ENCODE measurements at places on chromosomes 11 and 22.

GRCh38 chr11:110251836-110252235 lies 44.6 kb downstream of the RDX start:
- DNase-seq = no peak

- DNase-seq = no peak
These were observed 70.3 kb downstream of the MAML2 start for GRCh38 chr11:96272529-96273222.

DNA sequence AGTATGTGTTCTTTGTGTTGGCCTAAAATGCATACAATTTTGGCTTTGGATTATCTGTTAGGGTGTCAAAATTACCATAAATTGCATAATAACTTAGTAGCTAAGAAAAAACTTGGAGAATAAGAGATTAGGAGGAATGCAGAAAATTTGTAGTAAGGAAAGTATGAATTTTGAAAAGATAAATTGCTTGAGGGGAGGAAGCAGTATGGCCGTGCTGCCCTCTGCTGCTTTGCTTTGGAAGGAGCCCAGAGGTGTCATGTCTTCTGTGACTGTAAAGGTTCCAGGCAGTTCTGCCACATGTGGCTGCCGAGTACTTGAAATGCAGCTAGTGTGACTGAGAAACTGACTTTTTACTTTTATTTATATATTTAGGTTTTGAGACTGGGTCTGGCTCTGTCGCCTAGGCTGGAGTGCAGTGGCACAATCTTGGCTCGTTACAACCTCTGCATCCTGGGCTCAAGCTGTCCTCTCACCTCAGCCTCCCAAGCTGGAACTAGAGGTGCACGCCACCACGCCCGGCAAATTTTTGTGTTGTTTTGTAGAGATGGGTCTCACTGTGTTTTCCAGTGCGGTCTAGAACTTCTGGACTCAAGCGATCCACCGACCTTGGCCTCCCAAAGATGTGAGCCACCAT lies 1.8 kb downstream of the ADSL start:
- peak; percentile 47 for DNase-seq

GRCh38 chr22:30565341-30565740 lies 9.1 kb downstream of the GAL3ST1 start:
- DNase-seq = no peak

DNA sequence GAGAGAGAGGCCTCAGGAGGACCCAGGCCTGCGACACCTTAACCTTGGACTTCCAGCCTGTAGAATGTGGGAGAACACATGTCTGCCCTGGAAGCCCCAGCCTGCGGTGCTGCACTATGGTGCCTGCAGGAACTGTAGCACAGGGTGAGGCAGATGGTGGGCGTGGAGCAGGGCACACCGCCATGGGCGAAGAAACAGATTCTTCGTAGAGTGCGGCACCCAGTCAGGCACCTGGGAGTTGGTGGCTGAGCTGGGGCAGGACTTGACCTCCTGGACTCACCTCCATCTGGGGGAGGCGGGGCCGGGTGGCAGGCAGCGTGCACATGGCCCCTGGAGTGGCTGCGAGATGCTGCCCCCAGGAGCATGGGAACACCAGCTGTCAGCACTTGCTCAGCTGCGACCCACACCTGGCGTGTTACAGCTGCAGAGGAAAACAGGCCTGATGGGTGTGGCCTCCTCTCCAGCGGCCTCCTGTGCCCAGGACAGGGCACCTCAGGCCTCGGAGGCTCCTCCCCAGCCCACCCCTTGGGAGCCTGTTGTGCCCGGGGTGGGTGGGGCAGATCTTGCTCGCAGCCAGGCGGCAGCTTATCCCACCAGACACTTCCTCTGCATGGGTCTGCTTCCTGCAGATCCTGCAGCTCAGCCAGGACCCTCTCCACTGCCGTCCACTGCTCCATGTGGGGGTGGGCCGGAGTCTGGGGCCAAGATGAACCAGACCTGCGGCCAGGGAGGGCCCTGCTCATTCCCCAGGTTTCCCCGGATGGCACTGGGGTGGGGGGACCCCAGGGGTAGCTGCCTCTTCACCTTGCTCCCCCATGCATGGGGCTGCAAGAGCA lies 80.4 kb downstream of the MYEOV start:
- no peak for DNase-seq

GRCh38 chr11:13298765-13299164 lies 21.2 kb downstream of the BMAL1 start:
- no peak for DNase-seq

DNA sequence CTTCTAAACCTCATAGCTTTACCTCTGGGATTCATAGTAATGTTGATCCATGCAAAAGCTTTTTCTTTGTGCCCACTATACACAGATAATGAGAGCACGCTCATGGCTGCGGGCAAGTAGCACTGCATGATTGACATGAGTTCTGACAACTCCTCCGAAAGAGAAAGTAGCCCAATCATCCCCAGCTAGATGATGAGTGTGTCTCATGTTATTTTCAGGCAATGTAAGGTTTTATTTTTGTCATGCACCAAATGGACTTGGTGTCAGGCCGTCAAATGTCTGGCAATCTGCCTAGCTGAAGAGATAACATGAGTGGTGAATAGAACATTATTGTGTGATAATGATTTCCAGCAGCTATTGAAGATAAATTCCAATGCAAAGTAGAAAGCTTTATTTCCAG lies 662.6 kb downstream of the NTM start:
- DNase-seq = no peak

- no peak for DNase-seq
These were observed 43.1 kb upstream of the TRIM77 start for GRCh38 chr11:89667001-89667400.

GRCh38 chr22:42279425-42280020 lies 9.1 kb upstream of the TCF20 start:
- no peak for DNase-seq

DNA sequence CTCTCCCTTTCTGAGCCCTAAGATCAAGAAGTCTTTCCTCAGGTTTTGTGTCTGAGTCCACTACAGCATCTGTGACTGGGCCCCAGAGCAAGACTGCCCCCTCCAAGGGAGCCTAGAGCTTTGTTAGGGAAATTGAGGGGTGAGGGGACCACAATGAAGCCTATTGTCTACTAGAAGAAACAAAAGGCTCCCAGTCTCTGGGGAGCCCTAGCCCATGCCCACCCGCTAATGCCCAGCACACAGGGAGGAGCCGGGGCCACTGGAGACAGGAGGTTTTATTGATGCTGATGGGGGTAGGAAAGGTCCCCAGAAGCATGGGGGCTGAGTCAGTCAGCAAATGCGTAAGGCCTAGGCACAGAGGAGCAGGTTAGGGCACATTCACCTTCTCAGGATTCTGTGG lies 14.0 kb downstream of the RHOG start:
- no peak for DNase-seq

DNA sequence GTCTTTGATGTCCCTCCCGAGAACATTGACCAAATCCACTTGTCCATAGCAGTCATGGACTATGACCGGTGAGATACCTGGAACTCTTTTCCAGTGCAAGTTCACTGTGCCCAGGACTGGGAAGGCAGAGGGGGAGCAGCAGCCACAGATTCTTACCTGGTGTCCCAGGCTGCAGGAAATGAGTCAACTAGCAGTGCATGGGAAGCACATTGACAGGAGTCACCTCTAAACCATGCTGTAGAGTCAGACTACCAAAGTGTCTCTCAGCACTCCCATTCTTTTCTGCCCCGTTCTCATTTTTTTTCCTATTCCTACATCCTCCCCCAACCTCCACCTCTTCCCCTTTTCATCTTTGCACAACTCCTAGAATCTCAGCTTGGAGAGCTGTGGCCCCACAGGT lies 67.2 kb upstream of the OLFML1 start:
- DNase-seq = no peak

DNA sequence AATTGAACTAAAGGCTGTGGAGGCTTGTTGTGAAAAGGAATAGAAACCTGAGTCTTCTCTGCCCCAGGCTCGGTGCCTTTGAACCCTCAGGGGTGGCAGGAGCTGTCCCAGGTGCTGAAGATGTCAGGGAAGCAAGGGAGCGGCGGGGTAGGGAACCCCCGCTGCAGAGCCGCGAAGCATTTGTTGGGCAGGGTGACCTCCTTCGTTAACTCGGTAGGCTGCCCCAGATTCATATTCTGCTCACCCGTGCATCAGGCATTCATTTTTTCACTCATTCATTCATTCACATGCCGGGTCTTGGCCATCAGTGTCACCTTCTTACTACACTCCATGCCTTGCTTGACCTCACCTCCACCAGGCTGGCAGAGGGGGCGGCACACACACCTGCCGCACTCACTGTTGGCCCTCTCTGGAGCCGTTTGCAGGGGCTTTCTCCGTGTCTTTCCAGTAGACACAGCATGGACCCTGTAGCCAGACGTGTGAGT lies 618.9 kb downstream of the BRD1 start:
- DNase-seq = no peak

- peak; percentile 61 for DNase-seq
These were observed at the start of gene SORL1 for GRCh38 chr11:121451986-121452608. SORL1 (plus strand) TSS chr11:121452314; CDS start chr11:121452332, 18 bp downstream.

GRCh38 chr22:37275622-37276021 lies 6.7 kb upstream of the CYTH4 start:
- no peak for DNase-seq

DNA sequence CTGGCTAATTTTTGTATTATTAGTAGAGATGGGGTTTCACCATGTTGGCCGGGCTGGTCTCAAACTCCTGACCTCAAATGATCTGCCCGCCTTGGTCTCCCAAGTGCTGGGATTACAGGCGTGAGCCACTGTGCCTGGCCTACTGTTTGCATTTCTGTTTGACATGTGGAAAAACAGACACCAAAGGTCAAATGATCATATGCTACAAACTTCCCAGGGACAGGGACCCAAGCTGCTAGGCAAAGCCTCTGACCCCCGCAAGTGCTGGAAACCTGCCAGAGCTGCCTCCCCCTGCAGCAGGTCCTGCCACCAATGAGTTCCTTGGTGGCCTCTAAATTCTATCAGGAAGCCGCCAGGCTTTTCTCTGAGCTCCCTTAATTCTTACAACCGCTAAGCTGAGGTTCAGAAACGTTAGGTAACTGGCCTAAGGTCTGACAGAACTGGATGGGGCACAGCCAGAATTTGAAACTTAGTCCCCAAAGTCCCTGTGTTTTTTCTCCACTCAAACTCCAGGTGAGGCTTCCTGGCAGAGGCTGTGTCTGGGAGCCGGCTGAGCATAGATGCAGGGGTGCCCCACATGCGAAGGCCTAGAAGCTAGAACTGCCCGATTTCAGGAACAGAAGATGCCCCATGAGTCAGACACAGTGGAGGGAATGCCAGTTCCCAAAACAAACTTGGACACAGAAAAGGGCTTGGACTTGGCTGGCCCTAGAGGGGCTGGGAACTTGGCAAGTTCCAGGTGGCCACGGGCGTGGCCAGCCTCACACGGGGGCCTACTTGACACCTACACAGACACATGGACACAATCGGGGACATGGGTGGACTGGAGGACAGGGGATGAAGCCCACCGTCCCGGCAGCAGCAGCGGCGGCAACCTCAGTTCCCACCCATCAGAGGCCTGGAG lies 7.4 kb downstream of the CSNK1E start:
- no peak for DNase-seq

DNA sequence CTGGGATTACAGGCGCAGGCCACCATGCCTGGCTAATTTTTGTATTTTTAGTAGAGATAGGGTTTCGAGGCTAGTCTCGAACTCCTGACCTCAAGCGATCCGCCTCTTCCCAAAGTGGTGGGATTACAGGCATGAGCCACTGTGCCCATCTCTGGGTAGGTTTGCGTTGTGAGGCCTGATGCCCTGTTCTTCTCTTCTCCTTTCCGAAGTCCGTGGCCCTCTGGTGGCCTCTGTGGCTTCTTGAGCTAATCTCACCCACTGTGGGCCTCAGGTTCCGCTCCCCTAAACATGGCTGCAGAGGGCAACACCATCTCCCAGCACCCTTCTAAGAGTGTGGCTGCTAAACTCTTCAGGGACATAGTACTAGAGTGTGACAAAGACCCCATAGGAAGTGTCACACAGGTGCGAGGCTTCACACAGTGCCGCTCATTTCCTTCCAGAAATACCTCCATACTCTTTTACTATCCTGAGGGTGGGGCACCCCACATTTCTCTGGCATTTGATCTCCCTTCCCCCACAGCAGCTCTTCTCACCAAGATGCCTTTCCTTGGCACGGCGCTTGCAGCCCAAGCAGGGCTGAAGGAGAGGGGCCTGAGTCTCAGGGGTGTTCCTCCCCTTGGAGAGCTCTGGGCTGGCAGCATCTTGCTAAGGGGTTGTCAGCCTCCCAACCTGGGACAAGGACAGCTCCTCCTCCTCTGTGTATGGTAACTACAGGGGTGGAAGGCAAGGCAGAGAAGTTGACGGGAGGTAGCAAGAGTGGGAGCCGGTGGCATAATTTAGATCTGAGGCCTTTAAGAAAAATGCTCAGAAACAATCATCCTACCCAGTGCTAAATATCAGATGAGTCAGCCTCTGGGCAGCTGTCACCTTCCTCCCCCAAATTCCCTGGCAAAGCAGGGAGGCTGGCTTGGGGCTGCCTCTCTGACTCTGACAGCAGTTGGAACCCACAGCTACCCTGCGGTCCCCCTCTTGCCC lies 6.1 kb downstream of the THY1 start:
- DNase-seq = no peak

- no peak for DNase-seq
These were observed 21.5 kb downstream of the KCTD21 start for GRCh38 chr11:78166855-78167469.

DNA sequence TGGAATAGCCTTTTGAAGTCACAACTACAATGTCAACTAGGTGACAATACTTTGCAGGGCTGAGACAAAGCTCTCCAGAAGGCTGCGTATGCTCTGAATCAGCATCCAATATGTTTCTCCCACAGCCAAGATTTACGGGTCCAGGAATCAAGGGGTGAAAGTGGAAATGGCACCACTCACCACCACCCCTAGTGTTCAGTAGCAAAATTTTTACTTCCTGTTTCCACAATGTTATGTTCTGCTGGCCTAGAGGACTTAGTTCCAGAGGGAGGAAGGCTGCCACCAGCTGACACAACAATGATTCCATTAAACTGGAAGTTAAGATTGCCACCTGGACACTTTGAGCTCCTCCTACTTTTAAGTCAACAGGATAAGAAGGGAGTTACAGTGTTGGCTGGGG lies 68.5 kb upstream of the MPEG1 start:
- no peak for DNase-seq

DNA sequence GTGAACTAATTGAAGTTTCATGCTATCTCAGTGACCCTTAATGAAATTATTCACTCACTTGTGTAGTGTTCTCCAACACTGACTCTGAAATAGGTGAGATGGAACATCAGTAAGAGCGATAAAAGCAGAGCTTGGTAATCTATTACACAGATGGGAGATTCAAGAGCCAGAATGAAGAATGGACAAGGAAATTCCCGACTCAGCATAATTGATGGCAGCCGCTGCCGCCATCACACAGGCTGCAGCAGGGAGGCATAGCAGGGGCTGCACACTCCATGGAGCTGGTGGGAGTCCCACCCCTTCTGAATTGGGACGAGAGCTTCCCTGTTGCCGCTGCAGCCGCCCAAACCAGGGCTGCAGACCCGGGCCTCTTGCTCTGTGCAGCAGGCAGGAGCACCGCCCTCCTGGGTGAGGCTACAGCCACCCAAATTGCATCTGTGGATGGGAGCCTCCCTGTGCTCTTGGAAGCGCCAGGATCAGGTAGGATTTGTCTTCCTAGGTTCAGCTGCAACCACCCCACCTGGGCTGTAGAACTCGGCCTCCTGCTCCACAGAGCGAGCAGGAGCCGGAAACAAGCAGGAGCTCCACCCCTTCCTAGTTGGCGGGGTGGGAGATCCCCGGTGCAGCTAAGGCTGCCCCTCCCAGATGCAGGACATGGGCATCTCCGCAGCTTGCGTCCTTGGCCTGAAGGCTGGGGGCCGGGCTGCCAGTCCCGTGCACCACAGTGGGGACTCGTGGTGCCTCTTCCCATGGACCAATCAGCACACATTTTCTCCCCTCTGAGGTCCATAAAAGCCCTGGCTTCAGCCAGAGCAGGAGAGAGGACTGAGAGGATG lies 535.1 kb upstream of the LUZP2 start:
- no peak for DNase-seq

GRCh38 chr11:44773351-44773965 lies 46.7 kb downstream of the TSPAN18 start:
- no peak for DNase-seq

- no peak for DNase-seq
These were observed 68.2 kb upstream of the CLTCL1 start for GRCh38 chr22:19359554-19360299.

Measured in stimulated activated CD4-positive, alpha-beta T cell treated with anti-CD3 and anti-CD28 coated beads, Interleukin-12 subunit alpha, Interleukin-12 subunit beta, amount 100 ng/mL, for 24 hours (primary cell).